ENCODE measurements at places on chromosomes 6 and 20.

DNA sequence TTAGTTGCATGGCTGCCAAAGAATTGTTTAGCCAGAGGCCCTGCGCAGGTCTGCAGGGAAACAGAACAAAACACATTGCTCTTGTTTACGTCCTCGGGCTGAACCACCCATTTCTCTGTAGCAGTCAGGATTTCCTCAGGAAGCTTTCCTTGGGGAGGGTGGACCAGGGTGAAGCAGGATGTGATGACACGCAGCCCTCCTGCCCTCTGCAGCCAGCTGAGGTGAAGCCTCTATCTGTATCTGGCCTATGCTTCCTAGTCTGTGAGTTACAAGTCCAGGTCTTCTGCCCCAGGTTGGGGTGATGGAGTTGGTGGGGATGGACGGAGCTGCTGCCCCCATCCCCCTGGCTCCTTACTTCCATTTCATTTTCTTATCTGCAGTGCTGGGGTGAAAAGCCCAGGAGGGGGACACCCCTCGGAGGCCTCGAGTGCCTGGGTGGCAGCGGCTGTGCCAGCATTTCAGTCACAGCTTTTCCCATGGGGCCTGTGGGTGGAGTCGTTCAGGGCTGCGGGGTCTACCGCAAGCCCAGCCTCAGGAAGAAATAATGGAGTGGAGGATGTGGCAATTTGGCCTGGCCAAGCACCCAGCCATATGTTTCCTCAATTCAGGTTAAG, 24.9 kb downstream of the SASH1 start:
- no peak for DNase-seq

DNA sequence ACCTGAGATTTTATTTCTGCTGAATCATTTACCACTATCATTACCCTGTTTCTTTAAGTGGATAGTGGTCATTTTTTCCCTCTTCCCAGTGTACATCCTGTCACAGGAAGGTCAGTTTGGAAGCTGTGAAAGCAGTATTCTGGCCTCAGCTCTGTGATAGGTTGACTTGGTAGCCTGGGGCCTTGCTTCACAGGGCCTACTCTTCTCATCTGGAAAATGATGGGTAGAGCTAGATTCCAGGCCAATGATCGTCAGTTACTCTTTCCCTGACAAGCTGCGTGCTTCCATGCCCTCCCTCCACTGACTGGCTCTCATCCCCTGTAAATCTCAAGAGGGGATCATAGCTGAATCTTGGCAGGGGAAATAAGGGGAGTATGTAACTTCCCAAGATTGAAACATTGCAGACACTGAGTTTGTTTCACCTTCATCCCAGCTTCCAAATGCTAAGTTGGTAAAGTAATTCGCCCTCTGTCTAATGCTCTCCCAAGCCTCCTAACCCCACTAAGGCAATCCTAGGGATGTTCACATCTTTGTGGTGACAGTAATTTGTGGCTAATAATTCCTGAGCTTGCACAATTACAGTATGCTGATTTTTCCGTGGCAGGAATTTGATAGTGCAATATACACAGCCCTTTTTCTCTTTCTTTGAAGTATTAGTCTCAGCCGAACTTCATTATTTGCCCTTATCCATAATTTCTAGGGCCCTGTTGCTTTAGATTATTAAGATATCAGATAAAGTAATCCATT, 51.2 kb downstream of the VAPB start:
- DNase-seq, result no peak

GRCh38 chr20:42530855-42531448, 658.8 kb downstream of the PTPRT start:
- peak; percentile 43 for DNase-seq

DNA sequence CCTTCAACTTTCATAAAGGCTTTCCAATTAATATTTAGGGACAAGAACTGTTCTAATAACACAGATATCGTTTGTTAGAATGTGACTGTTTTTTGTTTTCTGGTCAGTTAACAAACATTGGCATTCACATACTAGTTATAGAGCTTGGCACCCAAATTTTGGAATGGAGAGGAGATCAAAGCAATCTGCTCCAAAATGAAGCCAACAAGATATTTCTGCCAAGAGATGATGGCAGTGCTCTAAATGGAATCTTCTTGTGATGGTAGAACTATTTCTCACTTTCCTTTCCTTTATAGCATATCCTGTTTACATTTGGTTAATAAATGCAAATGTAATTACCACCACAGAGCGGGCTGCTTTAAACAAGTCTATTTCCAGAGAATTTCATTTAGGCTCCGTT, 208.3 kb upstream of the RIMS1 start:
- DNase-seq, result no peak

DNA sequence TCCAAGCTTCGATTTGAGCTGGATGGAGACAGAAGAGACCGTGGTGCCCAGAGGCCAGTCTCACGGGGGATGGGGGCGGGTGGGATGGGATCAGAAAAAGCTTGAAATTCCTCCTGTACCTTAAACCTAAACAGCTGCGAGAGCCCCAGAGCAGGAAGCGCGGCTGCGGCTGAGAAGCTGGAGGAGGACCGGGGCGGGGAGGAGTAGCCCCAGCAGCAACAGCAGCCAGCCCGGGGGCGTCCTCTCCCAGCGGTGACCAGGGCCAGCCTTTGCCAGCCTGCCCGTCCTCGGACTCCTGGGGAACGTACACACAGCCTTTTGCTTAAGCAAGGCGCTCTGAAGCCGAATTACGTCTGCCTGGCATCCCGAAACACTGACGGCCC, 17.4 kb upstream of the PRDM13 start:
- DNase-seq, result no peak

GRCh38 chr6:26377719-26378118, 5.2 kb upstream of the BTN2A2 start:
- DNase-seq, result no peak

DNA sequence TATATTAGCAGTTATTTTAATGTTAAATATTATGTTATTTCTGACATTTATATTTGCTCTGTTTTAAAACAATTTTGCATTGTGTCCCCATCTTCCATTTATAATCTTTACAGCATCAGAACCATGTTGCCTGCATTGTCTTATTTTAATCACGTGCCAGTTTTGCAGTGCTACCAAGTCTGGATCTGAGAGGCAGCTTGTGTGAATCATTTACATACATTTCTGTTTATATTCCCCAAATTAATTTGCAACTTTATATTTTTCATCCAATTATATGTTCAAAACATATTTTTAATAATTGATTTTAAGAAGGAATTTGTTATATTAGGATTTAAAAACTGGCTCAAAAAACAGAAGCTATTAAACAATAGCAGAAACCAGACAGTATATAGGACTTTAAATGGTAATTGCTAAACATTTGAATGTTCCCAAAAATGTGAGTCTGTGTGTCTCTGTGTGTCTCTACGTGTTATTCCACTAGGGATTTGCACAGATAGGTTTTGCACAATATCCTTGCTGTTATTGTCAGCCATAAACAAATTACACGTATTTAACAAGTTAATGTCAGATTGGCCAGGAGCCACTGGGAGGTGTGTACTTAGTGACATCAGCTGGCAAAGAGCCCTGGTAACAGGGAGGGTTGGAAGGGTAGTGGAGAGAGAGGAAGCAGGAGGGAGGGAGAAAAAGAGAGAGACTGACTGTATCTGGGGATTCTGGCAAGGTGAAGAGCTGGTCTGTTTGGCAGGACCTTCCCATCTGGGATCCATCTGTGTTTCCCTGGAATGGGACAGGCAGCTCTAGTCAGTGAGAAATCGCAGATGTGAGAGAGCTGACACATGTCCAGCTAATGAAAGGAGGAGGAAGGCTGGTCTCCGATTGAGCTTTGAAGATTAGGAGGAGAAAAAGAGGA, 72.1 kb downstream of the CBFA2T2 start:
- peak; percentile 62 for DNase-seq

DNA sequence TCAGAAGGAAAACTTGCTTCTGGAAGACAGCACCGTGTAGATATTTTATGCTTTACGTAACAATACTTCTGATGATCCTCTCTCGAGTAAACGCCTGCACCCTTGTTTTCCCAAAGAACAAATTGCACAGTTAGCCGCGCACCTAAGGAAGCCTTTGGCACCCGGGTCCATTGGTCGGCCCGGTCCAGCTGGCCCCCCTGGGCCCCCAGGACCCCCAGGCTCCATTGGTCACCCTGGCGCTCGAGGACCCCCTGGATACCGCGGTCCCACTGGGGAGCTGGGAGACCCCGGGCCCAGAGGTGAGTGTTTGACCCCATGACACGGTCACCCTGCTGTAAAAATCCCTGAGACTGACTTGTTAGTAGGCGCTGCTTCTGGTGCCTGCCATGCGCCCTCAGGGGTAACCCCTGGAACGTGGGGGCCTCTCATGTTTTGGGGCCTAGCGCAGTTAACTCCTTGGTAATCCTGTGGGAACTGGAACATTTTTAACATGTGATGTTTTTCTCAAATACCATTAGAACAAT, 20.2 kb downstream of the COL9A3 start:
- DNase-seq, result no peak

Data from LoVo (cell line).